ENCODE measurements at places on chromosomes 16 and 17.

DNA sequence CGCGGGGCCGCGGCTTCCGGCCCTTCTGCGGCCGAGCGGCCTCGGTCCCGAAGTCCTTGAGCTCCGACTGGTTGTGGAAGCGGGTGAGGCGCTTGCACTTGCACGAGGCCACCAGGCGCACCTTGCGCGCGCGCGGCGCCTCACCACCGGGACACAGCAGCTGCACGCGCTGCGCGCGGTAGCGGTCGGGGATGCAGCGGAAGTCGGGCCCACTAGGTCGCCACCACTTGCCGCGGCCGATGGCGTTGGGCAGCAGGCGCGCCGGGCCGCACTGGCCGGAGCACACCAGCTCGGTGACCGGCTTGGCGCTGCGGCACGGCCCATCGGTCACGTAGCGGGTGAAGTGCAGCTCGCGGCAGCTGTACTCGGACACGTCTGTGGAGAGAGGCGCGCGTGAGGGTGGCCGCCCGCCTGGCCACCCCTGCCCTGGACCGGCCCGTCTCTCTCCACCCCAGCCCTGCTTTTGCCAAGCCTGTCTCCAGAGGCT, 3.2 kb downstream of the SOST start:
- DNase-seq, result peak; percentile 34

GRCh38 chr16:825341-826061, 25.0 kb upstream of the GNG13 start:
- DNase-seq, result no peak

DNA sequence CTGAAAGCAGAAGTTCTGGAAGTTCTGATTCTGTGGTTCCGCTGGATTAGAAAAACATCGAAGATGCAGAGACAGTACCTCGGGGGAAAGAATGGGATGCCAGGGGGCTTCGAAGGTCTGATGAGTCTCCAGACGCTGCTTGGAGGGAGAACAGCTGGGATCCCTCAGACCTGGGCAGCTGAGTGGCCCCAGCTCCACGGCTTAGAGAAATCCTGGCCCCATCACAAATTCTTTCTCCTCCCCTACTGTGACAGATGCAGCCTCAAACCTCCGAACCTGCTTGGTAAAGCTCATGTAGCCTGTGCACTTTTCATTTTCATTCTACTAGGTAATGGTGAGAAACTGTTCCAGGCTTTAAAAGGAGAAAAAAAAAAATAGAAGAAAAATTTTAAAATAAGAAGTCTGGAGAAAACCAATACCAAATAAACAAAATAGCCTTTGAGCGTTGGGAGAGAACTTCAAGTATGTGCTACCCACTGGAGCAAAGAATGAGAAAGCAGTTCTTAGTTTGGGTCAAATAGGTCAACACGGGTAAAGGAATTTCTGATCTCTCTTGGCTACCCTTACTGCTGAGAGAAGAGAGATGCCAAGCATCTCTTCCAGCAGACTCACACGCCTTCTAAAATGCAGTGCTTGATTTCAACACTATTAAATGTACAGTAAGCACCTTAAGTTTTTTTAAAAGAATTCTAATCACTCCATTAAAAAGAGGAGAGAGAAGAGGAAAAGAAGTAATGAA, 19.9 kb downstream of the MAF start:
- DNase-seq, result no peak

GRCh38 chr16:56423584-56424403, 1.6 kb downstream of the AMFR start:
- DNase-seq, result no peak

- no peak for DNase-seq
These were observed 594 bp upstream of the SLC22A31 start for GRCh38 chr16:89200850-89201411.

- DNase-seq, result no peak
These were observed 233.4 kb upstream of the HSBP1 start for GRCh38 chr16:83574388-83574787.

GRCh38 chr17:50123649-50124349, 6.2 kb downstream of the SAMD14 start:
- no peak for DNase-seq

GRCh38 chr17:68057531-68057952, 22.0 kb downstream of the KPNA2 start:
- DNase-seq, result no peak

- DNase-seq, result no peak
These were observed 572 bp downstream of the PSMB6 start for GRCh38 chr17:4796552-4796920.

GRCh38 chr17:49887086-49887743, 39.3 kb upstream of the TAC4 start:
- no peak for DNase-seq

DNA sequence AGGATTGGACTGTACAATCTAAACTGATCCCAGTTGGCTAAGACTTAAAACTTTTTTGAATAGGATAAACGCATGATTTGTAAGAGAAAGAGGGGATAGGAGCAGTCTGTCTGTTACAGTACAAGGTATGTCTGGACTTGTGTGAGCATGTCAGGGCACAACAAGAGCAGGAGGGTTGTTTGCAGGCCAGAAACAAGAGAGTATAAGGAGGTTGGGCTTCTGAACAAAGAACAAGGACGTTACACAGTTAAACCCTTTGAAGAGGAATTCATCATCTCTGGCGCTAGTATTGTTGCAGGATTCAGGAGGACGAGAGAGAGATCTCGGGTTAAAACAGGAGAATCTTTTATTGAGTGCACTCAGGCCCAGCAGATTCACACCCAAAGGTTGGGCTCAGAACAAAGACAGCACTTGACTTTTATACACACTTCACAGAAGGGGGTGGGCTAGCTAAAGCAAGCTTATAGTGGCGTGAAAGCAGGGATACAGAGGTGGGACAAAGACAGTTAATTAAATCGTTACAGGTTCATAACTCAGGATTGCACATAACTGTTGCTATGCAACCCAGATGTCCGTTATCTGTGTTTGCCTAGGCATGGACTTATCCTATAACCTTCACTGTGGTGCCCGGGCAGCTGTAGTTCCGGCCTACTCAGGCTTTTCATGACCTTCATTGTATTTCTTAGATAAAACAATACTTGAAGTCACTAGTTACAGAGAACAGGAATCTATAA, 34.3 kb downstream of the SEC14L1 start:
- no peak for DNase-seq

GRCh38 chr16:30142672-30143346, 19.8 kb upstream of the MAPK3 start:
- DNase-seq, result no peak

DNA sequence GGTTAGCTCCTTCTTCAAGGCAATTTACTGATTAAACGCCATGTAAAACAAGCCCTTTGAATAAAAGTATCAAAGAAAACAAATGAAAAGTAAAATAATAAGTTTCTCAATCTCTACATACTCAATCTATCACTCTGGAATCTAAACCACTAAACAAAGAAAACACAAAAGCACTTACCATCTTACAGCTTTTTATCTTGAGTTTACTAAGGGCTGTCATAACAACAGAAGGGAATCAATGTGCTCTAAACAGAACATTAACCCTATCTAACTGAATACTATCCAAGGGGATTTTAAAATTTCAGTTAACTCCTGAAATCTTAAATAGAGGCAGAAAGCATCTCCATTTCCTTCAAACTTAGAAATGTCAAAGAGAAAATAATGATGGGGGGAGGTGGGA, 3.4 kb downstream of the SKA2 start:
- no peak for DNase-seq

GRCh38 chr17:2453325-2453724, 52.5 kb upstream of the MNT start:
- DNase-seq, result no peak

GRCh38 chr17:21242780-21243515, 10.3 kb downstream of the NATD1 start:
- no peak for DNase-seq

- DNase-seq, result no peak
These were observed 4.1 kb downstream of the B3GNT9 start for GRCh38 chr16:67146523-67147357.

GRCh38 chr16:52256310-52257078, 290.4 kb downstream of the TOX3 start:
- DNase-seq, result no peak

DNA sequence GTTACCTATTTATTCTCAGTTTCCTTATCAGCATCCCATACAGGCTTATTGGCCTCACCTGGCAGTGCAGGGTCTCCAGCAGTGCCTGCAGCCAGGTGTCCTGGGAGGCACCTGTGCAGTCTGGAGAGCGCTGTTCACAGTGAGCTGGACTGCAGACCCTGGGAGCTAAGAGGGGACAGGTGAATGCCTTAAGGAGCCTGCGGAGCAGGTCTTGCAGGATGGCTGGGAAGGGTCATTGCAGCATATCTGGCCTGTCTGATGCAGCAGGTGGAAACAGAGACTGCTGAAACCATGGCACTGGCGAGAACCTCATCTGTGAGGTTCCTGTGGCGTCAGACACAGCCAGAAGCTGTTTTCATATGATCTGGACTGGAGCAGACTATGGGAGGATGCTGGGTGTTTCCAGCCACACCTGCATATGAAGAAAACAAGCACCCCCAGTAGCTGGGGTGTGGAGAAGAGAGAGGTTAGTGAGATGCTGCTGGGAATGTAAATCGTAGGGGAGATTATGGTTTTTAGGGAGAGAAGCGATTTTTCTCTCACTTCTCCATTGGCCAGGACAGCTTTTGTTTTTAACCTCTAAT, 77.0 kb downstream of the NTN1 start:
- no peak for DNase-seq

DNA sequence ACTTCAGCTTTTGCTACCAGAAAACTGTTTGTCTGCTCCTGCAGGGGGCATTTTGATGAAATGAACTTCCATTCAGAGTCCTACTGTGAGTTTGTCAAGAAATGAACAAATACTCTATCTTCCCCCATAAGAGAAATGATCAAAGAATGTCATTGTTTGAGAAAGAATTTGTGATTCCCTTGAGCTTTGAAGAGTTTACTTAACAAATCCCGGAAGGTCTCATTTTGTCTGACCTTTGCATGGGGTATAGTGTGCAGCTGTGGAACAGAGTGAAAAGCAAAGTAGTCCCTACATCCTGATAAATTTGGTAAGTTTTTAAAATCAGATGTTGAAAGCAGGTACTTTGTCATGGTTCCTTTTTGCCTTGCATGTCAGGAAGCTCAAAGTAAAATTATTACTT, 178.0 kb downstream of the ABCC12 start:
- no peak for DNase-seq

- DNase-seq, result no peak
These were observed 22.0 kb downstream of the OR3A1 start for GRCh38 chr17:3276126-3276525.

- no peak for DNase-seq
These were observed 337.8 kb upstream of the ZFHX3 start for GRCh38 chr16:73385696-73386095.

- DNase-seq, result no peak
These were observed 14.3 kb downstream of the GDPD1 start for GRCh38 chr17:59234631-59235030.

DNA sequence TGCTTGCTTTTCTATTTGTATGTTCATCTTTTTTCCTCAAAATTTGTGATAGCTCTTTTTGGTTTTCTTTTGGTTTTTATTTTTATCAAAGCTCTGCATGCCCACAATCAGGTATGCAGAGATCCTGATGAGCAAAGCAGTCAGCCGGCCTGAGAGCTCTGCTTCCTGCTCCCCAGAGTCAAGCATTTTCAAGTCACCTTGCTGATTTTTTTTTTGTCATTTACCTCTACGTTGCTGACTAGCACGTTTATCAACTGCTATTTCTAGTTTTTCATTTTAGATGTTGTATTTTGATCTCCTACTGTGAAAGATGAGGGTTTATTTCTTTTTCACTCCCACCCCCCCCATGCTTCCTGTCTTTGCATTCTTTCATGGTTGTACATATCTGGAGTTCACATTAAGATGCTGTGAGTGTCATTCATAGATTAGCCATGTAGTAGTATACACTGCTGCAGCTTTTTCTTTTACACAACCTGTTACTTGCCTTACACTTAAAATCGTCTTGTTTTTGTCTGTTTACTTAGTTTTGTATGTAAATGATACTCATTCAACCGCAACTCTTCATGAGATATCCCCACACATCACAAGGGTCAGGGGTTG, 196.2 kb downstream of the LGALS9B start:
- DNase-seq, result no peak

DNA sequence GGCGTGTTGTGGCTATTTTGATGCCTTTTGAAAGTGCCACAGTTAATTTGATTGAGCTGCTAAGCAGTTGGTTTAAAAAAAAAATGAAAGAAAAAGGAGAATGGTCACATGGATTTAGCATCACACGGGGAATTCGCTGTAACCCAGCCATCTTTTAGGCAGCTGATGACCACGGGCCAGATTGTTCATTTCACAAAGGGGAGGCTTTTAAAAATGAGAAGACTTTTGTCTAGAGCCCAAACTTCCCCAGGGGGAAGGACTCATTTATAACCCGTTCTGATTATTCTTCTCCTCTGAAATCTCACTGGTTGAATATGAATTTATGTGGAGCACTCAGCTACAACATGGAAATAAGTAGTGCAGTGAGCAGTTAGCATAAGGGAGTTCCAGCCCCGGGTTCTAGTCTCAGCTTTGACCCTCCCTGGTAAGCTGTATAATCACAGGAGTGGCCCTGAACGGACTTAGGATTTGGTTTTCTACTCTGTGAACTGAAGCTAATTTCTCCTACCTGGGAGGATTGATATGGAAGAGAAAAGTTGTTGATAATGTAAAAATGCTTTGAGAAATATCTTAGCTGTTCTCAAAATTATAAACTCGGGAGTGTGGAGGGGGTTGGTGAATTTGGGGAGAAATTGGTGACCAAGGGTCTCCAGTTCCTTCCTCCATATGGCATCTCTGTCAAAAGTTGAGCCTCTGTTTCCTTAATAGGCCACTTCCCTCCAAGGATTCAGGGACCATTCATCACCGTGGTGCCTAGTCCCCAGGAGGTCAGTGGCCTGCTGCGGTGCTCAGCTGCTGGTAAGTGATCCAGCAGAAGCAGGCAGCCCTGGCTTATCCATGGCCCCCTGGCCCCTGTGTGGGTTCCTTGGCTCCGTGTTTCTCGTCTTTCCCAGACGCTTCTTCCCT, 76.4 kb upstream of the TBX2 start:
- DNase-seq, result no peak

GRCh38 chr17:70074956-70075355, at the start of gene KCNJ16:
TSS of gene KCNJ16 (plus strand) at chr17:70075225. CDS start at chr17:70132088, 56,863 bp downstream.
- no peak for DNase-seq

GRCh38 chr17:514584-514983, 162.0 kb upstream of the RPH3AL start:
- DNase-seq, result no peak

GRCh38 chr17:50922721-50923405, 56.7 kb upstream of the TOB1 start:
- no peak for DNase-seq

DNA sequence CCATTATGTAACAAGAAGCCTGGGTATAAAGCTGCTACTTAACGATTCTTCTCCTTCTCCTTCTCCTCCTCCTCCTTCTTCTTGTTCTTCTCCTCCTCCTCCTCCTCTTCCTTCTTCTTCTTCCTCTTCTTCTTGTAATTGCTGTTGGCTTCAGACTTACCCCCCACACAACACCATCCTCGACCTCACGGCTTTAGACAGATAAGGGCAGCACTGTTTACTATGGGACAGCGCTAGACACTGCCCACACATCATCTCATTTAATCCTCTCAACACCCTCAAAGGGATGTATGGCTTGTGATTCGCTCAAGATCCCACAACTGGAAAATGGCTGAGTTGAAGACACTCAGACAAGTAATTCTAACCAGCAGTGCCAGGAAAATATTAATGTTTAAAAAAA, 60.6 kb upstream of the NOG start:
- no peak for DNase-seq

GRCh38 chr16:70749681-70750601, 51.0 kb downstream of the VAC14 start:
- no peak for DNase-seq

GRCh38 chr16:62545039-62545438, 508.8 kb upstream of the CDH8 start:
- DNase-seq, result no peak
